ENCODE measurements at places on chromosomes 4 and X. TPM values are rescaled to one million over a fixed set of nuclear protein-coding genes. Genes with fewer than 3 reads are reported as not detected.

- H3K4me3 ChIP-seq, result no peak overlapping the region
- H3K4me1 ChIP-seq, result 0 out of 2 replicates have a peak, but pooled peaks cover 3% of the 10 kb centered on the region
- H3K27ac ChIP-seq, result no peak overlapping the region
- H3K36me3 ChIP-seq, result no peaks in the 10 kb centered on the region
- DNase-seq, result peak; percentile 14
- H3K27me3 ChIP-seq, result no peaks in the 10 kb centered on the region
Observed at GRCh38 chr4:89915937-89916336, 21.3 kb downstream of the MMRN1 start.

DNA sequence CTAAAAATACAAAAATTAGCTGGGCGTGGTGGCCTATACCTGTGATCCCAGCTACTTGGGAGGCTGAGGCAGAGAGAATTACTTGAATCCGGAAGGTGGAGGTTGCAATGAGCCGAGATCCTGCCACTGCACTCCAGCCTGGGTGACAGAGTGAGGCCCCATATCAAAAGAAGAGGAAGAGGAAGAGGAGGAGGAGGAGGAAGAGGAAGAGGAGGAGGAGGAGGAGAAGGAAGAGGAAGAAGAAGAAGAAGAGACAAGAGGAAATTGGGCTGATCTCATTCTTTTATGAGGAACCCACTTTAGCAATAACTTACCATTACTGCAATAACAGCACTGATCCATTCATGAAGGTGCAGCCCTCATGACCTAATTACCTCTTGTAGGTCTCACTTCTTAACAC is 138.9 kb upstream of the GIMD1 start:
- no peaks in the 10 kb centered on the region for H3K4me1 ChIP-seq
- no peak for DNase-seq
- H3K27ac ChIP-seq, result no peak overlapping the region
- no peaks in the 10 kb centered on the region for H3K36me3 ChIP-seq

- H3K4me1 ChIP-seq, result peaks cover 34% of the 10 kb centered on the region
- no peaks in the 10 kb centered on the region for H3K27me3 ChIP-seq
- peak; percentile 29 for DNase-seq
- peak overlapping the region; percentile 65 for H3K27ac ChIP-seq
- no peak overlapping the region for H3K4me3 ChIP-seq
Observed at GRCh38 chrX:39016556-39016955, 215.3 kb downstream of the MID1IP1 start.

ATOH1 gene
- total RNA-seq, result not detected

SLC7A11 gene
- total RNA-seq, result 32.9 TPM

DNA sequence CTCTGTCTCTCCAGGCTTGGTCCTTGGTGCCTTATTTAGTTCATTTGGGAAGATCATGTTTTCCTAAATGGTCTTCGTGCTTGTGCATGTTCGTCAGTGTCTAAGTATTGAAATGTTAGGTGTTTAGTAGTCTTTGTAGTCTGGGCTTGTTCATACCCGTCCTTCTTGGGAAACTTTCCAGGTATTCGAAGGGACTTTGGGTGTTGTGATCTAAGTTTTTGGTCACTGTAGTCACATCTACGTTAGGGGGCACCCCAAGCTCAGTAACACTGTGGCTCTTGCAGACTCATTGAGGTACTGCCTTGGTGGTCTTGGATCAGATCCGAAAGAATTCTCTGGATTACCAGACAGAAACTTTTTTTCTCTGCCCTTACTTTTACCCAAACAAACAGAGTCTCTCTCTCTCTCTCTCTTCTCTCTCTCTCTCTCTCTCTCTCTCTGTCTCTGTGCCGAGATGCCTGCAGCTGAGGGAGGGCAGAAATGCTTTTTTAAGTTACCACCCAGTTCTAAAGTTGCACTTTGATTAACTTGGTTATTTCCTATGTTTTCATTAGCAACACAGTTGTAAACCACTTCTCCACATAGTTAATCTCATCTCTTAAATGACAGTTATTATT is 67.6 kb upstream of the SLC7A3 start:
- H3K27me3 ChIP-seq, result no peaks in the 10 kb centered on the region
- DNase-seq, result peak; percentile 45
- no peaks in the 10 kb centered on the region for H3K4me1 ChIP-seq
- H3K36me3 ChIP-seq, result no peaks in the 10 kb centered on the region
- no peak overlapping the region for H3K27ac ChIP-seq
